Spleen (tissue), 13 donors: ENCODE measurements at places on chromosomes 4 and X.
A peak's percentile ranks its signal among the peaks of the same experiment; 100 is the strongest.

GRCh38 chr4:37653601-37654000, 32.6 kb downstream of the RELL1 start:
- no peaks in the 10 kb centered on the region for H3K4me1 ChIP-seq
- H3K4me3 ChIP-seq, result no peak overlapping the region

DNA sequence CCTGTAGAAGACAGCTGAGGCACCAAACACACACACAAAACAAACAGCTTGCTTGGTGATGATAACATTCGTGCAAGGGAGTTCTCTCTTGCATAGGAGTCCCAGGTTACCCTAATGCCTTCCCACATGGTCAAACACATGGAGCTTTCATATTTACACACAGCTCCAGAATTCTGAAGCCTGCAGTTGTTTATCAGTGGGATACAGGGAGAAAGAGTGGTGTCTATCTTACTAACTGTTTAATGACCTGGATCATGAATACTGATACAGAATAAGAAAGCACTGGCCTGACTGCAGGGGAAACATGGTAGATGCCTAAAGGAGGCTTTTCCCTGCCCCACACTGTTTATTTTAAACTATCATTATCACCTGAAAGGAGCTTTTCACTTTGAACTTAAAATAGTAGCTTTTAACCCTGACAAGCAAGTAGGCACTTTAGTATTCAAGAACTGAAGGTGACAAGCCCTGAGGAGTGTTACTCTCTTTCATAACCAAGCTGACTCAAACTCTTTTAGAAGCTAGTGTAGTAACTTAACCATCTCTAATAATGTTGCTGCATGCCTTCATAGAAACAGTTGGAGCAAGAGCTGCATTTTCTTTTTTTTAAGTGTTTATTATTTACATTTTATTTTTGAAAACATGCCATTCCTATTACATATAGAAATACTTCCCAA, 15.6 kb downstream of the TET2 start:
- no peak overlapping the region for H3K27ac ChIP-seq
- peaks cover 43% of the 10 kb centered on the region for H3K4me1 ChIP-seq
- DNase-seq, result no peak

DNA sequence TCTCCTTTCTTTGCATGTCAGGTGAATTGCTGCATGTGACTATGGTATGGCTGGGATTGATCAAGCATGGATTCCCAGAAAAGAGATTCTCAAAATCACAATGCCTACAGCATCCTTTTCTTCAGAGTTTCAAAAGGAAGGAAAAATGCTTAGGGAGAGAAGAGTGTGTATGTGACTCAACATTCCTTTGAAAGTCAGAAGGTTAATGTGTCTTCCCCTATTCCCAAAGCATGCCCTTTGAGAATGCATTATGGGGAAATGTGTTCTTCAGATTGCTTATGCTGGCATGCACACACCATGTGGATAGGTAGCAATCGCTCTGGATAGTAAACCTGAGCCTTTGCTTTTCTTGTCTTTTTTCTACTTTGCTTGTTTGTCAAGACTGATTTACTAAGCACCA, 78.5 kb downstream of the ELOVL6 start:
- DNase-seq, result no peak
- no peak overlapping the region for H3K27ac ChIP-seq
- H3K36me3 ChIP-seq, result no peaks in the 10 kb centered on the region

DNA sequence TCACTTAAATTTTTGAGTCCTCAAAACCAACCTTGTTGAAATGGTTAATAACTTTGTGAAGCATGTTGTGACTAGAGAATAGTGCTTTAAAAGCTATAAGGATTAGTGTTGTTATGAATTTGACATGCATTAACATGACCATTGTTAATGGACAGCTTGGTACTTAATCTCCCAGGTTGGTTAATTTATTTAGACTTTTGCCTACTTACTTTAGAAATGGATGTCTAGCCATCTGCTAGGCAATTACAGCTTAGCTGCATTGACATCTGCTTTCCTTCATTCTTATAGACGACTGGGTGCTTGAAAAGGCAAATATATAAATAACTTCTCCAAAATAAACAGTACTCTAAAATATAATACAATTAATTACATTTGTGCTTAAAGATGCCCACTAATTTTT, 368.0 kb downstream of the CCSER1 start:
- H3K36me3 ChIP-seq, result no peaks in the 10 kb centered on the region
- H3K4me1 ChIP-seq, result no peaks in the 10 kb centered on the region
- no peaks in the 10 kb centered on the region for H3K27me3 ChIP-seq
- no peak for DNase-seq
- no peak overlapping the region for H3K4me3 ChIP-seq

DNA sequence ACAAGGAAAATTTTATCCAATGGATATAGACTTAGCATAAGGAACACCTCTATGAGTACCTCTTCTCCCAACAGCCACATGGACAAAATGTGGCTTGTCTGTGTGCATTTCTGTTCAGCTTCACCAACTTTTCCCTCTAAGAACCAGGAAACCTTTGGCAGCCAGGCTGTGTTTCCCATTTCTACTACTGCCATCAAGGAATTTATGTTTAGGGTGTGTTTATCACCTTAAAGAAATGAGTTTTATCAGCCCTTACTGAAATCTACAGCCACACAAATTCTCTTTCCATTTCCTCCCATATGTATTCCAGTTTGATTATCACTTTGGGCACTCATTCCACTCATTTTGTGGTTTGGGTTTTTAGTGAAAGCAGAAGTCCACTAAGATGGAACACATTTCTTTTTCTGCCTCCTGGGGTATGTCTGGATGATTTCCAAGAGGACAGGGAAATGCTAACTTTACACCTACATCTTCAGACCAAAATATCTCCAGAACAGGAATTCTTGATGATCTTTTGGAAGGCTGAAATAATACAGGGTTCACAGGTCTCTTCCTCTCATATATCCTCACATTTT, 82.6 kb upstream of the MAOA start:
- H3K4me1 ChIP-seq, result no peaks in the 10 kb centered on the region
- H3K4me3 ChIP-seq, result no peak overlapping the region
- H3K27me3 ChIP-seq, result no peaks in the 10 kb centered on the region
- no peak for DNase-seq
- H3K27ac ChIP-seq, result no peak overlapping the region

GRCh38 chr4:5824227-5824626, 68.7 kb downstream of the CRMP1 start:
- H3K4me3 ChIP-seq, result no peak overlapping the region
- H3K27ac ChIP-seq, result no peak overlapping the region
- peaks cover 2% of the 10 kb centered on the region for H3K4me1 ChIP-seq
- H3K27me3 ChIP-seq, result no peaks in the 10 kb centered on the region
- DNase-seq, result peak; percentile 31

DNA sequence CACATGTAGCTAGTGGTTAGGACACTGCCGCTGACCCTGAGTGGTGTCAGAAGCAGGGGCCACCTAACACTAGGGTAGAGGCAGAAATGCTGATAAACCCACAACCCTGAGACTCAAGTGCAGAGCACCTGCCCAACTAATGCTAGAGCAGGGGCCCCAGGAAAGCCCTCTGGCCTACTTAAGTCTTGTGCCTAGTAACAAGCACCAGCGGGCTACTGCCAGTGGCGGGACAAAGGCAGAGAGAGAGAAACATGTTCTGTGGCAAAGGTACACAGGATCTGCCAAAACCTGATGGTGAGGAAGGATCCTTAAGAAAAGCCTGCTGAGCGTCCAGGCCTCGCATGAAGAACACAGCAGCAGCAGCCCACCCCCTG, 172.4 kb downstream of the PRDM5 start:
- peaks cover 3% of the 10 kb centered on the region for H3K36me3 ChIP-seq
- H3K4me1 ChIP-seq, result no peaks in the 10 kb centered on the region
- no peaks in the 10 kb centered on the region for H3K27me3 ChIP-seq
- H3K27ac ChIP-seq, result no peak overlapping the region
- DNase-seq, result no peak
- H3K4me3 ChIP-seq, result no peak overlapping the region

- DNase-seq, result no peak
- no peak overlapping the region for H3K4me3 ChIP-seq
- peaks cover 26% of the 10 kb centered on the region for H3K4me1 ChIP-seq
- no peaks in the 10 kb centered on the region for H3K27me3 ChIP-seq
- H3K27ac ChIP-seq, result no peak overlapping the region
Measured at GRCh38 chr4:169098054-169098497, 88.0 kb upstream of the CBR4 start.

DNA sequence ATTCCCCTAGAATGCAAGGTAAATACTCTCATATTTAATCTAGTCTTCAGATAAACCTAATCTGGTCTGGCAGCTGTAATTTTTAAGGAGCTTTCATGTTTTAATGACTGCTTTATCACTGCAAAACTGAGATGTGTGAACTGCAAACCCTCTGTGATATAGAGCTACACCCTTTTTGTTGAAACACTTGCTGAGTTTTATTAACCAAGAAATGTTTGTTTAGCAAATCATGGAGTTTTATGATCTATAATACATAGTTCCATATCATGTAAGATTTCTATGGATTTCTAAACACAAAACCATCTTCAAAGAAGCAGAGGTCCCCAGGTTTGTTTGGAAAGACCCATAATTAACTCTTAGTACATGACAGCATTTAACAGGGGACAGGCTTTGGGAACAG, 126.4 kb downstream of the BTC start:
- H3K36me3 ChIP-seq, result no peaks in the 10 kb centered on the region
- H3K4me3 ChIP-seq, result no peak overlapping the region
- no peaks in the 10 kb centered on the region for H3K27me3 ChIP-seq
- DNase-seq, result no peak
- H3K27ac ChIP-seq, result no peak overlapping the region
- H3K4me1 ChIP-seq, result no peaks in the 10 kb centered on the region

DNA sequence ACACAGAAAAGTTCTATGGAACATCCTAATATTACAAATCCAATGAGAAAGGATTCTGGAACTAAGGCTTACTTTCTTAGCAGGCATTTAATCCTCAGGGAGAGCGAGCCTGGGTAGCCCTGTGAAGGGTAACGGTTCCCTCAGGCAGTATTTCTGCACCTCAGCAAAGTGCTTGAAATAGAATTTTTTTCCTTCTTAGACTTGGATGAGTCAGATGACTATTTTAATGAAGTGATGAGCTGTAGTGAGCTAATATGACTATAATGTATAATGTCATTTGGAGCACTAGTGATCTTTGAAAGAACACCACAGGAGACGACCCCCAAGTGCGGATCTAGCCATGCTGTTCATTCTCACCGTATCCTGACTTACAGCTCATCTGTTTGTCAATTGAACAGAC, 493.0 kb upstream of the FAM241A start:
- H3K27ac ChIP-seq, result no peak overlapping the region
- DNase-seq, result no peak
- no peaks in the 10 kb centered on the region for H3K27me3 ChIP-seq
- H3K36me3 ChIP-seq, result no peaks in the 10 kb centered on the region

DNA sequence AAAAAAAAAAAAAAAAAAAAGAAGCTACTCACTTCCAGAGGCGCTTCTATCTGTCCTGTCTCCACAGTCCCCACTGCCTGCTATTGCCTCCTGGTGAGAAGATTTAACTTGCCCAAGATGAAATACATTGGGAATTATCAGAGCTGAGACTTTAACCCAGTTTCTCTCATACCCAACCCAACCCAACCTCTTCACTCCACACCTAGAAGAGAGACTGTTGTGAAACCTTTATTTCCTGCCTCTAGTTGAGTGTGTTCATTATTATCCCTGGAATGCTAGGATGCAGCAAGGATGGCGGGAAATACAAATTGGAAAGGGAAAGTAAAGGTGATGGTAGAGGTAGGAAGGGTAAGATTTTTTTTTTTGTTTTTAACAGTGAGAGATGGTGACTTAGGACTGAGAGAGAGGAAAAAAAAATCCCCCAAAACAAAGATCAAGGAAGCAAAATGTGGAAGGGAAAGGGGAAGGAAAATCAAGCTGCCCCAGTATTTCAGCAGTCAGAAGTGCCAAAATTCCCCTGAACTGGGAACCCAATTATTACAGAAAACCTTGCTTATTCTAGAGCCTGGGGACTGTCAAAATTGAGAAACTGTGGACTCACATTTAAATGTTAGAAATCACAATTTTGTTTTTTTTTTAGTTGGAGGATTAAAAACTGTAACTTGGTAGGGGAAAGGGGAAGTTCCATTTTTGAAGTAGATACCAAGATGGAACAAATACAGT, 253.0 kb downstream of the PTTG2 start:
- H3K36me3 ChIP-seq, result no peaks in the 10 kb centered on the region
- H3K27ac ChIP-seq, result no peak overlapping the region
- peaks cover 11% of the 10 kb centered on the region for H3K4me1 ChIP-seq
- DNase-seq, result no peak
- no peaks in the 10 kb centered on the region for H3K27me3 ChIP-seq

- peaks cover 5% of the 10 kb centered on the region for H3K4me1 ChIP-seq
- peak within 1 kb of the TSS; percentile 59 for H3K27ac ChIP-seq
- no peak for DNase-seq
- H3K4me3 ChIP-seq, result peak within 1 kb of the TSS; percentile 30
- no peaks in the 10 kb centered on the region for H3K27me3 ChIP-seq
Measured at GRCh38 chr4:5708449-5709206, at the start of gene EVC2. TSS of gene EVC2 (minus strand) at chr4:5708559. CDS start at chr4:5708513, 46 bp downstream.

DNA sequence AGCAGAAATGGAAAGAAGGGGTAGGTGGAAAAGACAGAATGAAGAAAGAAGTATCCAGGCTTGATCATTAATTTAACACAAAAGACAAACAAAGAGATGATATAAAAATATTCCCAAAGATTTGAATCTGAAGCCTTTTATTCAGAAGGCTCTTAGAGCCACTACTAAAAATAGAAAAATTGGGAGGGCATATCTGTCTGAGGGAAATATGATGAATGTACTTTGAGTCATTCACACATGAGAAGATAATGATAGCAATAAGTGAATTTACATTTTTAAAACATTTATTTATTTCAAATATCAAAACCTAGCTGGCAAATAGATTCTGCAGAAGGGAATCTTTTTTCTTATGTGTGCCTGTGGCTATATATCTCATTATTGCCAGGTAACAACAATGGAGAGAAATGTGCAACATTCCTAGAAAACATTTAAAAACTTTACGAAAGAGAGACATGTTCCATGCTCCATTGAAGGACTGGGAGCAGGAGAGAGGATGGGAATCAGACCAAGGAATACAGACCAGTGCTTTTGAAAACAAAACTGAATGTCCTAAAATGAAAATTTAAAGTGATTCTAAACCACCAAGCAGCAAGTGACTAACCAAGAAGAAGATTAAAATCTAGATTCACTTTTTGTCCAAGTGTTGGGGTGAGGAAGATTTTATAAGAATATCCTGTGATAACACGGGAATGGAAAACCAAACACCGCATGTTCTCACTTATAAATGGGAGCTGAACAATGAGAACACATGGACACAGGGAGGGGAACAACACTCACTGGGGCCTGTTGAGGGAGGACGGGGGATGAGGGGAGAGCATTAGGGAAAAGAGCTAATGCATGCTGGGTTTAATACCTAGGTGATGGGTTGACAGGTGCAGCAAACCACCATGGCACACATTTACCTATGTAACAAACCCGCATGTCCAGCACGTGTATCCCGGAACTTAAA, 41.2 kb downstream of the ANXA5 start:
- DNase-seq, result no peak
- H3K36me3 ChIP-seq, result no peaks in the 10 kb centered on the region
- H3K27ac ChIP-seq, result no peak overlapping the region
- H3K27me3 ChIP-seq, result no peaks in the 10 kb centered on the region

DNA sequence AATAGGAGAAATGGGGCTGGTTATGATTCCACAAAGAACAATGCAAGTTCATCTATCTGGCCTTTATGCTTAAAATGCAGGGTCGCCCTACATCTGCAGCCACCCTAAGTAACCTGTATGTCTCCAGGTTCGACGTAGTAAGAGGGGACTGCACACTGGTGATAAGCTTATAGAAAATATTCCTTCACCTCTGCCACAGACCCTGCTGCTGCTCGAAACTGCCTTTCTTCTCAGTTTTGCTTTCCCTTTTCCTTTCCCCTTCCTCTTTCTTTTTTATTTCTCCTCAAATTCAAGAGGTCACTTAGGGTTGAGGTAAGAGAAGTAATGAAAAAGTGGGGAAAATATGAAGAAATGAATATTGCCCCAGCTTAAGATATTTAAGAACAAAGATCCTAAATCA, 123.5 kb downstream of the DCHS2 start:
- H3K27ac ChIP-seq, result no peak overlapping the region
- H3K4me3 ChIP-seq, result no peak overlapping the region
- no peaks in the 10 kb centered on the region for H3K27me3 ChIP-seq
- DNase-seq, result no peak
- peaks cover 14% of the 10 kb centered on the region for H3K4me1 ChIP-seq
